ENCODE measurements at places on chromosomes 3 and 15.

GRCh38 chr3:123395235-123395634, 53.7 kb downstream of the ADCY5 start:
- no peak for DNase-seq

GRCh38 chr15:92383519-92384324, 10.0 kb upstream of the ST8SIA2 start:
- peak; percentile 11 for DNase-seq

- no peak for DNase-seq
These were observed 8.3 kb upstream of the SEMA7A start for GRCh38 chr15:74442063-74442462.

DNA sequence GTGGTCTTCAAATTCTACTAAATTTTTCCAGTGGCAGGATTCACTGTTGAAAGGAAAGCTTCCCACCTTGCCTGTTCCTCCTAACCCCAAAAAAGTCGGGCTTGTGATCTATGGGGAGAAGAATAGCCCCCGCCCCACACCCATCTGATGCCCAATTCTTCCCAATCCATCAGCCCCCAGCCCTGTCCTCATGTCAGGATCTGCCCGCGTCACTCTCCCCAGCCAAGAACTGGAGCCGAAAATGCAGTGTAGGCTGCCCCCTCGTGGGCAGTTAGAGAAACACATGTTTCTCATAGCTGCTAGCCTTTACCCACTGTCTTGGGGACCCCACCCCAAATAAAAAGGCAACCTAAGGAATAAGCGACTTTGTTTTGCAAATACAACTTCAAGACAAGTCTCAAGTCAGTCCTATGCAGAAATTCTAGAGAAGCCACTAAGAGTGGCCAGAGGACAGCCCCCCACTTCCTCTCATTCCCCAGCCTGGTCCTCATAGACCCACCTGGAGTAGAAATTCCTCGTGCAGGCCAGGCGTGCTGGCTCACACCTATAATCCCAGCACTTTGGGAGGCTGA, 13.0 kb upstream of the CSK start:
- DNase-seq: peak; percentile 23

DNA sequence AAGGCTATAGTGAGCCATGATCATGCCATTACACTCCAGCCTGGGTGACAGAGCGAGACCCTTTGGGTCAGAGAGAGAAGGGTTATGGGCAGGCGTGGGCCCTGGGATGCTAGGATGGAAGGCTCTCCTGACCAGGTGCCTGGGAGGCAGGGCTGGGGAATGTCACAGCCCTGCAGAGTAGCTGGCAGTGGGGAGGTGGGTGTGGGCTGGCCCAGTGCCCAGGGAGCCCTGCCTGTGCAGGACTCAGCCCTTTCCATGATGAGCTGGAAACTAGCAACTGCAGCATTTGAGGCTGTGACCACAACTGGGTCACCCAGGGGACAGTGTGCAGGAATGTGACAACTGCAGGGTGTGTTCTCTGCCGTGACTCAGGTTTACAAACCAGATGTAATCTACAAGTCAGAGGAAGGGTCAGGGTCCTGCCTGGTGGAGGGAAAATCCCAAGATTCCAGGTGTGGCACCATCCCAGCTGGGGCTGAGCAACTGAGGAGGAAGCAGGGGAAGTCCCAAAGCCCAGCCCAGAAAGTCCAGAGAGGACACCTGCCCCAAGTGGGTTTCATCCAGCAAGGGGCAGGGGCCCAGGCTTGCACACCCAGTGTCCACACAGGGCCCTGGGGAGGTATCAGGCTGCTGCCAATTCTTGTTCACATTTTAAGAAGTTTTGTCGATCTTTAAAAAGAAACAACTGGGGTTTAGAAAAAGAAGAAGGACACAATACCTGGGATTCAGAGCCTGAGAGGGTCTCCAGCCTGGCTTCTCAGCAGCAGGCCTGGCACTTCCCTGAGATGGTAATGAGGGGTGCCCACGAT, 45.5 kb downstream of the SLC28A1 start:
- DNase-seq: peak; percentile 55

DNA sequence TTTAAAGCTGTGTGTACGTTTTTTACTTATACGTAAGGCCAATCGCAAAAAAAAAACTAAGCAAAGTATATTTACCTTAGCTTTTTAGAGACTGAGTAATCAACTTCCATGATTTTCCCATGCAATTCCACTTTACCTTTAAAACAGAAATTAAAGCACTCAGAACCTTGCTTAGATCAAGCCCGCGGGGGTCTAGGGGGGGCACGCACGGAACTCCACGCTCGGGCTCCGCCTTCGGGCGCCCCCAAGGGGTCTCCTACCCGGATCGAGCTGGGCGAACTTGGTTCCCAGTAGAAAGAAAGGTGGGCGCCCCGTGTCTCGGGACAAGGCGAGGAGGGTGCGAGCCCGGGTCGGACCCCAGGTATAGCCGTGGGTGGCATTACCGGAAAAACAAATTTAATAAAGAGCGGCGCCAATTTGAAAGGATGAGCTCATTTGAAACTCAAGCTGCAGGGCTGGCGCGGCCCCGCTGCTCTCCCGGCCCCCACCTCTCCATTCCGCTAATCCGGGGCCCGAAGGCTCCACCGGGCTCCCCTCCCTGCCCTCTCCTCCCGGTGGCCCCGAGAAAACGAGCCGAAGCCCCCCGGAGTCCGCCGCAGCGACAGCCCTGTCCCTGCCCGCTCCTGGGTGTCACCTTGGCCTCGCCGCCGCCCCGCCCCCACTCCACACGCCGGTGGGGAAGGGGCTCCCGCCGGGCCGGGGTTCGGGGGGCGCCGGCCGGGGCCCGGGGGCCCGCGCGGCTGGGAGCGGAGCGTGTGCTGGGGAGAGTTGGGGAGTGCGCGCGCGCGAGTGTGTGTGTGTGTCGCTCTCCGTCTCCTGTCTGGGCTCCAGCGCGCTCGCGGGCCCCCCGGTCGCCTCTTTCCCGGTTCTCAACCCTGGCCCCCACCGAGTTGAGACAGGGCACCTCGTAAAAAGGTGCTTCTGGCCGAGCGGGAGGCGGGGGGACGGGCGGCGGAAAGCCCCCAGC, 1.5 kb downstream of the IGF2BP2 start:
- peak; percentile 61 for DNase-seq
